ENCODE measurements at places on chromosomes 6 and 20.
A peak's percentile ranks its signal among the peaks of the same experiment; 100 is the strongest.

GRCh38 chr6:3331971-3332370, 73.2 kb downstream of the PSMG4 start:
- DNase-seq, result no peak

GRCh38 chr6:48080227-48081009, 30.6 kb downstream of the PTCHD4 start:
- no peak for DNase-seq

DNA sequence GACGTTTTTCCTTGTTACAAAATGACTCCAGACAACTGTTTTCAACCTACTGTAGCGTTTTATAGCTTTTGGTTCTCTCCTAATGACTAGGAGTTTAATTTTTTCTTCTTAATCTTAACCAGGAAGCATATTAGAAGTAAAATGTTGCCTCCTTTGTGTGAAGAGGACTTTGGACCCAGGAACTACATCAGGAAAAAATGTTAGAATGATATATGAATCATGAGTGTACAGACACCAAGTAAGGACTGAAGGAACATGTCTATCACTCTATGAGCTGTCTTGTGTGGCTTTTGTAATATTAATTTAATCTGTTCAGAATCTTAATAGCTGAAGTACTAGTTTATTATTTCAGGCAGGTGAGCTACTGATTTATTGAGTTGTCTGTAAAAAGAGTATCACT, 71.0 kb upstream of the MARCKS start:
- DNase-seq, result no peak

- no peak for DNase-seq
Observed at GRCh38 chr6:157099912-157100593, 223.3 kb downstream of the TMEM242 start.

GRCh38 chr6:170053966-170054661, 236.8 kb downstream of the DLL1 start:
- no peak for DNase-seq

DNA sequence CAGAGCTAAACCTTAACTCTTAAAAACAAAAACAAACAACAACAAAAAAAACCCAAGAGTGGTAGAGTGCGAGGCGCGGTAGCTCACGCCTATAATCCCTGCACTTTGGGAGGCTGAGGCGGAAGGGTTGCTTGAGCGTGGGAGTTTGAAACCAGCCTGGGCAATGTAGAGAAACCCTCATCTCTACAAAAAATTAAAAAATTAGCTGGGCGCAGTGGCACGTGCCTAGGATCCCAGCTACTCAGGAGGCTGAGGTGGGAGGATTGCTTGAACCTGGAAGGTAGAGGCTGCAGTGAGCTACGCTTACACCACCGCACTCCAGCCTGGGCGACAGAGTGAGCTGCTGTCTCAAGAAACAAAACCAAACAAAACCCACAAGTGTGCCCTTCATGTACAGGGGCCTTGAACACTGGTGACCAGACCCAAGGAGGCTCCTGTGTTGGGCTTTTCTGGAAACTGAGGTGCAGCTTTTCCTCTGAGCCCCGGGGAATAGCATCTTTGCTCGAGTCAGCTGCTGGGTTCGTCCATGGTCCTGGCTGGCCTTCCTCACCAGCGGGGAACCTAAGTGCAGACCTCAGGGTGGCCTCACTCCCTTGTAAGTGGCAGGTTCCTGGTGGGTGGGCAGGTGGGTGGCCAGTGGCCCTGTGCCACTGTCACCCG, 39.9 kb downstream of the PYGB start:
- DNase-seq, result no peak

- DNase-seq, result no peak
Observed at GRCh38 chr20:33606118-33606771, 55.9 kb upstream of the C20orf144 start.

- DNase-seq, result no peak
Observed at GRCh38 chr20:11387189-11387754, 530.4 kb upstream of the BTBD3 start.

- peak; percentile 43 for DNase-seq
Observed at GRCh38 chr6:130885392-130886192, 58.4 kb downstream of the SMLR1 start.

DNA sequence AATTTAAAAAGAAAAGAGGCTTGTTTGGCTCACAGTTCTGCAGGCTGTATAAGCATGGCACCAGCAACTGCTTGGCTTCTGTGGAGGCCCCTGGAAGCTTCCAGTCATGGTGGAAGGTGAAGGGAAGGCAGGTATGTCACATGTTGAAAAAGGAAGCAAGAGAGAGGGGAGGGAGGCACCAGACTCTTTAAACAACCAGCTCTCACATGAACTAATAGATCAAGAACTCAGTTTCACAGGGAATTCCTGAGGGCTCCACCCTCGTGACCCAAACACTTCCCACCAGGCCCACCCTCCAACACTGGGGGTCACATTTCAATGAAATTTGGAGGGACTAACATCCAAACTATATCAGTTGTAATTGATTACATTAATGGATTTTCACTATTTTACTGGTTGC, 127.9 kb upstream of the MLIP start:
- DNase-seq, result no peak

- no peak for DNase-seq
Observed at GRCh38 chr20:43789593-43789992, 62.8 kb upstream of the GTSF1L start.

- no peak for DNase-seq
Observed at GRCh38 chr20:13297147-13297899, 76.2 kb downstream of the ISM1 start.

GRCh38 chr20:3786126-3786484, 435 bp downstream of the CENPB start:
- DNase-seq, result no peak

DNA sequence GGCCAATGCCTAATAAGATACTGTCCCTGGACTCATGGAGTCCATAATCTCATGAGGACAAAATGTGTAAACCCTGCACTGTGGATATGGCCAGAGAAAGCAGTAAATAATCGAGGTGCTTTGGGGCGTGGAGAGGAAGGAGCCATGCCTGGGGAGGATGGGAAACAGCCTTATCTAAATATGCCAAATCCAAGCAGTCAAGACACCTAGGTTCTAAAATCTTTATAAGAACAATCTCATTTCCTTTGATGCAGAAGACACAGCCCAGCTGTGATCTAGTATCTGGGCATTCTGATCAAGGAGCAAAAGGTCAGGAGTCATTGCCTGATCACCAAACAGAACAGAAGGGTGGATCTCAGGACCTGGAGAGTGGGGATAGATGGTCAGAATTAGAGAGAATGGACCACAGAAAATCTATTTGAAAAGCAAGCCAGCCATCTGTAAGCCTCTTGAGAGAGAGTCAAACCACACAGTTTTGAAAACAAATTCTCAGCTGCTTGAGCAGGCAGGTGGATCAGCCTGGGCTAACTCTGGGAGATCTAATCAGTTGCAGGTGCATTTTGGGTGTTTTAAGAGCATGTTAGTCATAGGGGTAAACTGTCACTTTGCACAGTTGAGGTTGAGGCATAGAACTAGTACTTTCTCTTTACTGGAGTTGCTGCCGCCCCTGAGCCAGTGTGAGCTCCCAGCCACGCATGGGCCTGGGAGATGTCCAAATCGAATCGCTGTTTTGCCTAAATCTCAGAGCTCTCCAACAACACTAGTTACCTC, 130.8 kb upstream of the TNFAIP3 start:
- no peak for DNase-seq

DNA sequence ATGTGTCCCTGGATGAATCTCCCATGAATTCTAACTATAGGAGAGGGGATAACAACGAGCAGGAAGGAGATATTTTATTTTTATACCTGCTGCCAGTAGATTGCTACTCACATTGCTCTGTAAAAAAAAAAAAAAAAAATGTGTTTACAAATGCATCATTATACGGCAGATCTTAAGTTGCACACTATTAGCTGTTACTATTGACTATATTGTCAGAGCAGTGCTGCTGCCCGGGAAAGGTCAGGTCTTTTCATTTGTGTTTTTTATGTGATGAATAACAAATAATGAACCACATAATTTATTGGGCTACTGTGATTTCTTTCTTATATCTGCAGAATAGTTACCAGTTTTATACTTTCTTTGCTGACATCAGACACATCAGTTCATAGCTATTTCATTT, 393.3 kb downstream of the C6orf118 start:
- no peak for DNase-seq

DNA sequence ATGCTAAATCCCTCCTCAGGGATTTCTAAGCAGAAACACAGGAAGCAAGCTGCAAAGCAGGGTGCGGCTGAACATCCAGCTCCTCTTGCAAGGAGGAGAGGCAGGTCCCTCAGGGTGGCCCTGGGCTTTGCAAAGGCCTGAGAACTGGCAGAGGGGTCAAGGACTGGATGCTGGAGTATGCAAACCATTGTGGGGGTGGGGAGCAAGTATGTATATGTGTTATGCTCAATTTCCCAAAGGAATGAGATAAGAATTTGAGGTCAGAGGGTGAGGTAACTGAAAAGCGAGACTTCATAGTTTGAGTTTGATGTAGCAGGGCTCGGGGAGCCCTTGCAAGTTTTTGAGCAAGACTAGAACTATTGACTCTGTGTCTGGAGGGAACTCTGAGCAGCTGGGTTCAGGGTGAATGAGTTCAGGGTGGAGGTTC, 11.2 kb downstream of the SLC22A2 start:
- no peak for DNase-seq

- DNase-seq, result no peak
Observed at GRCh38 chr6:141598487-141598886, 534.2 kb upstream of the GJE1 start.

- DNase-seq, result no peak
Observed at GRCh38 chr20:60131375-60131774, 173.2 kb downstream of the CDH26 start.

GRCh38 chr20:44068316-44069201, 118.4 kb downstream of the JPH2 start:
- no peak for DNase-seq

GRCh38 chr6:140153703-140154102, 779.3 kb upstream of the CITED2 start:
- no peak for DNase-seq

DNA sequence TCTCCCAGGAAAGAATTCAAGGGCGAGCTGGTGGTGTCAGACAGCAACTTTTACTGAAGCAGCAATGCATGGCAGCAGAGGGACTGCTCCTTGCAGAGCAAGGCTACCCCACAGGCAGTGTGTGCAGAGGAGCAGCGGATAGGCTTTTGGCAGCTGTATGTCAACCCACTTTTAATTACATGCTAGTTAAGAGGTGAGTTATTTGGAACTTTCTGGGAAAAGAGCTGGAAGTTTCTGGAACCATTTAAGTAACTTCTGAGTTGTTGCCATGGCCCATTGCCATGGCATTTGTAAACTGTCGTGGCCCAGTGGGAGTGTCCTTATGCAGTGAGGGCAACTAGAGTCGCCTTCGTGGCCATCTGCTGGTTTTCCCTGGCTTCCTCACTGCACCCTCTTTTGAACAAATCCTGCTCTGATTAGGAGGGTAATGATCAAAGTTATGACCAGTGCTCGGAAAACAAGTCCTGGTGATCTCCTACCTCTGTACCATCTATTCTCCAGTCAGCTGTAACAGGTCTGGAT, 34.0 kb downstream of the BPIFB4 start:
- no peak for DNase-seq

- no peak for DNase-seq
Observed at GRCh38 chr6:25601800-25602673, 50.0 kb upstream of the SCGN start.

GRCh38 chr6:49541210-49541724, 9.2 kb upstream of the C6orf141 start:
- no peak for DNase-seq

DNA sequence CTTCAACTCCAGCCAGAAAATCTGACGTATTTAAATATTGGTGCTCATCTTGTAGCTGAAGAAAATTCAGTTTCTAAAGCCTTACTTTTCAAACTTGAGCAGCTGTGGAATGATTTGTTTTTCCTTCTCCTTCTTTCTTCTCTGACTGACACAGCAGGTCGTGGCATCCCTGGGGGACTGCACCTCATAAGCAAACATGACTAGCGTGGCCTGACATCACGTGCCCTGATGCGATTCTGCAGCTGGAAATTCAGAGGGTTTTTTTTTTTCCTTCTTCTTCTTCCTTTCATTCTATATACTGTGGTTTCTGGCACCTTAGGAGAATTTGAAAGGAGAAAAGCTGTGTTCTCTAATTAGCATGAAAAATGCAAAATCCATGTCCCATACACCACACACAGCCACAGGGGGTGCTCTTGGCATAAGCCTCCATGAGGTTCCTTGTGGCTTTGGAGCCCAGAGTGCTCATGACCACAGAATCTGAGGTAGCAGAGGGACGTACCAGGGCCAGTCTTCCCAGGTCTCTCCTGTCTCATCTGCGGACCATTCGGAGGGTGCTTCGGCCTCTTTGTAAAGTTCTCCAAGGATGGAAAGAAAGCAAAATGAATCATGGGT, 258.5 kb upstream of the CDH4 start:
- DNase-seq, result no peak

DNA sequence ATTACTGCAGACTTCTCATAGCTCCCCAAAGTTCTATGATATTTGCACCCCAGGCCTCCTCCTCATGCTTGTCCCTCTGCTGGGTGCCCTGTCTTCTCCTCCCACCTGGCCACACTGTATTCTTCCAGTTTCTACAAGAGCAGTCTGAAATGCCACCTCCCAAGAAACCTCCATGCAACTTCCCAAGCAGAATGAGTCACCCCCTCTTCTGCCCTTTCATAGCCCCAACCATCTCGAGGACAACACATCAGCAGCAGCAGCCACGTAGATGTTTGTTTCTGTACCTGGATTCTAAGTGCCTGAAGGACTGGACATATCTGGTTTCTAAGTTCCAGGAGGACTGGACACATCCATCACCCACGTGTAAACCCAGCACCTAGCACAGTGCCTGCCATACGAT, 6.6 kb upstream of the ULBP2 start:
- no peak for DNase-seq

GRCh38 chr20:2116170-2116940, 14.7 kb downstream of the STK35 start:
- no peak for DNase-seq
